ENCODE measurements at places on chromosomes 6 and 20.
A peak's percentile ranks its signal among the peaks of the same experiment; 100 is the strongest.

GRCh38 chr6:38836585-38836984 is 121.5 kb downstream of the DNAH8 start:
- no peak for DNase-seq

DNA sequence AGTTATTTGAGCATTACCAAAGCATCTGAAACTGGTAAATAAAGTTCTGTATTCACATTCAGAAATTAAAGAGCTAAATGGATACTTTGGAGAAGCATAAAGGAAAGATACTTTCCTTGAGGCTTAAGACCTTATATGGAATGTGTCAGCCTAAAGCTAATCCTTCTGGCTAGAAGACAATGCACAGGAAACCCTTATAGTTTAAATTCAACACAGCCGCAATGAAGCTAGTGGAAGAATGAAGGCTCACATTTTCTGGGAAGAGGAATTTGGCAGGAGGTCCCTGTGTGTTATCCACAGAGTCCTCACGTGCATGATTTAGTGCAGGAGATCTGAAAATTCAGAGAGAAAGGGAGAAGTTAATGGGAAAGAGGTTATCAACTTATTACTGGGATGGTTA is 21.5 kb upstream of the CHD6 start:
- no peak for DNase-seq

DNA sequence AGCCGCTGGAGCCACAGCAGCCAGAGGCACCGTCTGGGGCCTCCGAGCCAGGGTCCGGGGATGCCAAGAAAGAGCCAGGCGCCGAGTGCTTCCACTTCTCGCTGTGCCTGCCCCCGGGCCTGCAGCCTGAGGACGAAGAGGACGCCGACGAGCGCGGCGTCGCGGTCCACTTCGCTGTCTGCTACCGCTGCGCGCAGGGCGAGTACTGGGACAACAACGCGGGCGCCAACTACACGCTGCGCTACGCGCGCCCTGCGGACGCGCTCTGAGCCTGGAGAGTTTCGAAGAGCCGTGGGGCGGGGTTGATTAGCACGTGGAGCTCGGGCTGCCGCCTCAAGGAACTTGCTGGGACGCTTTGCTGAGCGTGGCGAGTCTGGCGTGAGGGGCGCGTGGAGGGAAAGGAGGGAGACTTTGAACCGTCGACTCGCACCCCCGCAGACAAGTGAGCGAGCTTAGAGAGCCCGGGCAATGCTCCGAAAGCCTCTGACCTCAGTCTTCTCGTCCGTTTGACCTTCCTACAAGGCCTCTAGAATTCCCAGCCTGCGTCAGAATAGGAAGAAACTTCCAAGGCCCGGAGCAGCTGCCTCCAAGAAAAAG is 1.3 kb downstream of the PPP1R3G start:
- peak; percentile 5 for DNase-seq

DNA sequence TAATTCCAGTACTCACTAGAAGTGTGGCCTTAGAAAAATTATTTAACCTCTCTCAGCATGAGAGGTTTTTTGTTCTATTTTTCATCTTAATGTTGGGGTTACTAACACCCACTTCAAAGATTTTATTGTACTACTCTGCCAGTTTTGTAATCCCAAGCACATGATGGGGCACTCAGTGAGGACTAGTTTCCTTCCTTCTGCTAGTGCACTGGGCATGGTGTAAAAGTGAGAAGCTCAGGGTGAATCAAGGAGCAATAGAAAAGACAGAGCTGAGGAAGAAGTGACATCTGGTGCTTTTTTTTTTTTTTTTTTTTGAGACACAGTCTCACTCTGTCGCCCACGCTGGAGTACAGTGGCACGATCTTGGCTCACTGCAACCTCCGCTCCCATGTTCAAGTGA is 439.4 kb upstream of the ARID1B start:
- no peak for DNase-seq

DNA sequence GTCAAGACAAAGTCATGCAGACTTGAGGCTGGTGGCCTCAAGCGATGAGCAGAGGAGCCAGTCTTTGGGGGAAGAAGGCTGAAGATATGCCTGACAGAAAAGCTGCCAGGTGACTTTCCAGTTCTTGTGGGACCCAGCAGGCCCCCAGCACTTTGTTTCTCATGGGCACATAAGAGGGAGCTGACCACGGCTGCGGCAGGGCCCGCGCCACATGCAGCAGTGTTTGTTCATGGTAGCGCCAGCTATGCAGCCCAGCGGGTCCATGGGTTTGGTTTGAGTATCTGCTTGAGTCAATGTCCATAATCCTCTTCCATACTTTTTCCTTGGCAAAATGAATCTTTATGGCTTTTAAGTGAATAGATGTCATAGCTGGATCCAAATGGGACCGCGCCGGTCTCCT is 91.0 kb upstream of the LY86 start:
- no peak for DNase-seq

DNA sequence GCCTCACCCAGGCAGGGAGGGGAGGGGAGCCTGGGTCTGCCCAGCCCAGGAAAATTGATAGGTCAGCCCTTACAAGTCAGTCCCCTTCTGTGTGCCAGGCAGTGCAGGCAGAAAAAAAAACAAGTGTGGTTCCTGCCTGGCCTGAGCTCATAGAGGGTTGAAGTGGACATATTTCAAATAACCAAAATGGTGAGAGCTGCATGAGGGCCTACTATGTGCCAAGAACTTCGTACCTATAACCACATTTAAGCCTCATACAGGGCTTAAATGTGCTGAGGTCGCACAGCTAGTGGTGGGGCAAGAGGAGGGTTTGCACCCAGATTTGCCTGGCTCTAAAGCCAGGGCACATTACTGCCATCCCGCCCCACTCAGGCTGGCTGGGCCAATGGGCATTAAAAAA is 6.9 kb upstream of the NOL4L start:
- DNase-seq: no peak

DNA sequence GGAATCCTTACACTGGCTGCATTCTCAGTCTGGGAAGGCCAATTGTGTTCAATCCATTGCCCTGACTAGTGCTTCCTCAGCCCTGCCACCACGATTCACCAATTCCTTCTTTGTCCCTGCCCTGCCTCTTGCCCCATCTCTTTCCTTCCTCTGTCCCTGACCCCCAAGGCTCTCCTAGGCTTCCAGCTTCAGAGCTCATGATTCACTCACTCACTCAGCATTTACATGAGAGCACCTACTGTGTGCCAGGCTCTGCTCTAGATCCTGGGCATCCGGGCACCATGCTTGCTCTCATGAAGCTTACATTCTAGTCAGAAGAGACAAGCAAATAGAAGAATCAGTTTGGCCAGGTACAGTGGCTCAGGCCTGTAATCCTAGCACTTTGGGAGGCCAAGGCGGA is 489.5 kb upstream of the JARID2 start:
- DNase-seq: no peak

DNA sequence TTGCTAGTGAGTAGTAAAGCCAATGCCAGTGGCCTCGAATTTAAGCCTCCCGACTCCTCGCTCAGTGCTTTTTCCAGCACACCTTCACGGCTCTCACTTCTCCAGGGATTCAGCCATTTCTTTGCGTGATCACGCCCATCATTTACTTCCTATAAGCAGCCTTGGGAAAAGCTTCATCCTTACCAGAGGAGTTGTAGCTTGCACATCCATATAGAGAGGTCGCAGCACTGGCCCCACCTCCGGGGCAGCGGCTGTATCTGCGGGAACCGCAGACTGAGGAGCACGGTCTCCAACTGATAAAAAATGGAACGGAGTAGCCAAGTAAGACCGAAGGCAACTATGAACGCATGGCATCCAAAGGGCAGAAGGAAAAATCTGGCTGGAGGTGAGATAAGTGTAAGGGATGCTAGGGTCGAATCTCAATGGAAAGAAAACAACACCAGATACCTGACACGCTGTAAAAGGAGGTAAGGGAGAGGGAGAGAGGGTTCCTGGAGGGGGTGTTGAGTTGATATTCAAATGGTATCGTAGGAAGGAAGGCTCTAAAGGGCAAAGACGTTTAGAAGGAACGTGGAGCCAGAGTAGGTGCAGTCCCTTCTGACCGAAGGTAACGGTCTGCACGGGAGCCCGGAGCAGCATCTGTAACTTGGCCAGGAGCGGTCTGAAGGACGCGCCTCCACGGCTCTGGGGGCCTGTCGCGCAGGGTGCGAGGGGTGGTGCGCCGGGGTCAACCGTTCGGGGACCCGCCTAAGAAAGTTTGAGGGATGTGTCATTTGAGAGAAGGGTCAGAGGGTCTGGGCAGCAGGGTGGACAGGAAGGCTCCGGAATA is 640 bp downstream of the NFS1 start:
- no peak for DNase-seq

DNA sequence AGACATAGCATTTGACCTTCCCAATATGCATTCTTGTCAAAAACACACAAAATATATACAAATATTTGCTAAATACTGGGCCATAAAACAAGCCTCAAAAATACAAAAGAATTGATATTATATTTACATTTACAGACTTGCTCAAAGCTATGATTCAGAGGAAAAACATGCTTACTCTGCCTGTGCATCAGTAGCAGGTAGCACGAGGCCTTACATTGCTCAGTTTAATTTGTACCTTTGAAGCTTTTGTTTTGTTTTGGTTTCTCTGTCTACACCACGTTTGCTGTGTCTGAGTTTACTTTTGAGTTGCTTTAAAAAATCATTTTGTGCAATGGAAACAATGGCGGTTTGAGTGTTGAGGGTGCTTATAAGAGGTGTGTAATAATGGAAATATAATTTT is 99.3 kb downstream of the PHF3 start:
- DNase-seq: no peak

GRCh38 chr6:109834131-109834530 is 143.0 kb downstream of the FIG4 start:
- DNase-seq: no peak

DNA sequence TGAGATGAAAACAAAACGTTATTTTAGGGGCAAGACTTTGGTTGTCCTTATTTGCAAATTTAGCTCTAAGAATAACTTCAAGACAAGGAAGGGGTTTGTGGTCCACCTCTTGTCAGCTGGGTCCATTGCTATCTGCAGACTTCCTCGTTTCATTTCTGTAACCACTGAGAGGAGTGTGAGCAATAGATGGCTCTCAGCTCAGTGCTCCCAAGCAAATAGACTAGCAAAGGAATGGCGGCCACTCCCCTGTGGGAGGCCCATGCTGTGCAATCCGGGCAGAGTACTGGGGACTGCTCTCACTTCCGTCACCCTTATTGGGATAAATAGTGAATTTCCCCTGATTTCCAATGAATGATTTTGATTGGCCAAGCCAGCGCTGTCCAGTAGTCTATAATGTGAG is 176.6 kb downstream of the ZDHHC14 start:
- no peak for DNase-seq

GRCh38 chr20:61628901-61629601 is 377.0 kb downstream of the CDH4 start:
- no peak for DNase-seq

DNA sequence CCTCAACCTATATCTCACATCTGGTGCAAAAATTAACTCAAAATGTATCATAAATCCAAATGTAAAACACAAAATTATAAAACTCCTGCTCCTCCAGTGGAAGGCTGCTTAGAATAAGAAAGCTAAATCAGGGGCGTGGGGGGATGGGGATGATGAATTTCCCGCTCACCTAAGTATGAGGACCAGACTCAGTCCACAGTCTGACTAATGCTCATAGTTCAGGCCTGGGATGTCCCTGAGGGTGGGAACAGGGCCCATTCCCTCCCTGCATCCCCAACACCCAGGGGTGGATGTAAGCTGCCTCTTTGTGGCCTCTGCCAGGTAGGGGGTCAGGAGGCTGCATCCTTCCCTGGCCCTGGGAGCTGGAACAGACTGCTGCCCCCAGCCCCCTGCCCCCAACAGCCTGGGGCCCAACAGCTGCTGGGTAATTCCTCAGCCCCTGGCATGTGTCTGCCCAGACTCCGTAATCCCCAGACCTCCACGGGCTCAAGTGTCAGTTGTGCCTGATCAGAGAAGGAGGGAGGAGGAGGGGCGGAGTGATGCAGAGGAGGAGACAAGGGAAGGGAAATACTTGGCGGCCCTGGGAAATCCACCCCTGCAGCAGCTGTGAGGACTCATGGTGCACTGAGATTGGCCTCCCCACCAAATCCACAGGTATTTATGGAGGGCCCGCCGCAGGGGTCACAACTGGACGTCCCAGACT is 224.5 kb downstream of the PREX1 start:
- DNase-seq: no peak

GRCh38 chr6:26205625-26206574 is 118.7 kb downstream of the HFE start:
- no peak for DNase-seq

GRCh38 chr6:5085648-5086293 is 630 bp downstream of the PPP1R3G start:
- DNase-seq: peak; percentile 15

DNA sequence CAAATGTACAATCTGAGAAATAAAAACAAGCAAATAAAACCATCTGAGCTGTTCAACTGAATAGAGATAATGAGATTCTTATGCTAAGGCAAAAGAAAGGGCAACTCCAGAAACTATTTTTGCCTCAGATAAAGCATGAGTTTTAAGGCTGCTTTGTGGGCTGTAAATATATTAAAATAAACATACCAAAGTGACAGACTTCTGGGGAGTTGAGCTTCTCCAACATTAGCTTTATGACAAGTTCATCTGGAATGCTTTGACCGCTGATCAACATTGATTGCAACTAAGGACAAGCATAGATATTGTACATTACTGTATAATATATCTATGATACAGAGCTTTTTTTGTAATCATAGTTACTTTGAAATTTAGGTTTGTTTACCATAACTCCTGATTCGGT is 19.3 kb downstream of the AK9 start:
- DNase-seq: no peak

GRCh38 chr20:36217226-36217625 is 19.1 kb upstream of the AAR2 start:
- no peak for DNase-seq

GRCh38 chr20:5548902-5549599 is 201.2 kb upstream of the SHLD1 start:
- no peak for DNase-seq

DNA sequence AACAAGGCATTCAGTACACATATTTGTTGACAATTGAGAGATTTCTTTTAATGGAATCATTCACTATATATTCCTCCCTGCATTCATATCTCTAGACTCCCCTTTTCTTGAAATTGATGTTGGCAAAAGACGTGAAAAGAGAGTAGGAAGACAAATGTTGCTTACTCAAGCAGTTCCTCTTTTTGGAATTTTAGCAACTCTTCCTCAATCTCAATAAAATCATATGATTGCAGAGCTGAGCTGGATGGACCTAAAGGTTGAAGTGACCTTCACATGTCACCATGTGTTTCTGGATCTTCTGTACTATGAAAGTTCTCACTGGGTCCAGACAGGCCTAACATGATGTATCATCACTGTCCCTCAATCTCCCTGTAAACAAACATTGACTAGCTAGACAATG is 18.6 kb downstream of the ADGRF1 start:
- DNase-seq: no peak

DNA sequence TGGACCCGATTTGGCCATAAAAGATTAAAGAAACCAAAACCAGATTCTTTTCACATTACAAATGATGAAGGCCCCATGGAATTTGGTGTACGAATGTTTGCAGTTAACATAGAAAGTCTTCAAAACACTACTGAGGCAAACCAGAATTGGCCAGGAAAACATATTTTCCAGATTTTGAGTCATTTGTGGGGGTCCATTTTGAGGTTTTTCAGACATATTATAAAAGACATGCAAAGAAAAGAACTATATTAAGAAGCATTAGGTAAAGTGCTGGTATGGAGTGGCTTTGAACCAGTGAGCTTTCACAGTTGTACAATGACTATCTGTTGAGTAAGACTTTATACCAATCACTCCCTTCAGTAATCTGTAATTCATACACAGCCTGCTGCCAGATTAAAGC is 168.9 kb upstream of the COL21A1 start:
- no peak for DNase-seq
